ENCODE measurements at places on chromosomes 7 and 10.

- no peaks in the 10 kb centered on the region for H3K27me3 ChIP-seq
- no peaks in the 10 kb centered on the region for H3K36me3 ChIP-seq
- no peaks in the 10 kb centered on the region for H3K4me1 ChIP-seq
- no peak for DNase-seq
- no peak overlapping the region for H3K4me3 ChIP-seq
These were observed 13.0 kb upstream of the KCNK18 start for GRCh38 chr10:117184296-117184695.

- H3K4me1 ChIP-seq = peaks cover 1% of the 10 kb centered on the region
- no peak overlapping the region for H3K27ac ChIP-seq
- no peak for DNase-seq
- H3K36me3 ChIP-seq = no peaks in the 10 kb centered on the region
- peaks cover 3% of the 10 kb centered on the region for H3K27me3 ChIP-seq
- H3K4me3 ChIP-seq = no peak overlapping the region
These were observed 75.7 kb upstream of the NANOS1 start for GRCh38 chr10:118953598-118954393.

DNA sequence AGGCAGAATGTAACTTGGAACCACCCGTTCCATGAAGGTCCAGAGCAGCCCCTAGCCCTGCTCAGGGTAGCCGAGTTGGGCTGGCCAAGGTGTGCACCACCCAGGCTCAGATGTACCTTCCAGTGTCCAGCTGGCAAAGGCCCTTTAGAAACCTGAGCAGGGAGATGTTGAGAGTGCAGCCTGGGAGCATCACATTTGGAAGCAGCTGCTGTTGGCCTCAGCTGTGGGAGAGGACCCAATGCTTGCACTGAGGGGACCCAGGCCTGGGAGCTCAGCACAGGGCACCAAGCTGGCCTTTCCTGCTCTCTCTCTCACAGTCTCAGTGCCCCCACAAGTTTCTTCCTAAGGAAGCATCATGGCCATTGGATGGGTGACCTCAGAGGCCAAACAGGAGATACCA is 33.5 kb downstream of the ANXA8 start:
- no peaks in the 10 kb centered on the region for H3K4me1 ChIP-seq
- H3K36me3 ChIP-seq = no peaks in the 10 kb centered on the region
- peaks cover 6% of the 10 kb centered on the region for H3K27me3 ChIP-seq
- no peak overlapping the region for H3K27ac ChIP-seq
- H3K4me3 ChIP-seq = no peak overlapping the region

GRCh38 chr10:114635797-114636550 is 22.1 kb downstream of the ABLIM1 start:
- H3K27me3 ChIP-seq = no peaks in the 10 kb centered on the region
- no peak overlapping the region for H3K4me3 ChIP-seq
- H3K36me3 ChIP-seq = no peaks in the 10 kb centered on the region
- peaks cover 36% of the 10 kb centered on the region for H3K4me1 ChIP-seq
- no peak overlapping the region for H3K27ac ChIP-seq
- no peak for DNase-seq

DNA sequence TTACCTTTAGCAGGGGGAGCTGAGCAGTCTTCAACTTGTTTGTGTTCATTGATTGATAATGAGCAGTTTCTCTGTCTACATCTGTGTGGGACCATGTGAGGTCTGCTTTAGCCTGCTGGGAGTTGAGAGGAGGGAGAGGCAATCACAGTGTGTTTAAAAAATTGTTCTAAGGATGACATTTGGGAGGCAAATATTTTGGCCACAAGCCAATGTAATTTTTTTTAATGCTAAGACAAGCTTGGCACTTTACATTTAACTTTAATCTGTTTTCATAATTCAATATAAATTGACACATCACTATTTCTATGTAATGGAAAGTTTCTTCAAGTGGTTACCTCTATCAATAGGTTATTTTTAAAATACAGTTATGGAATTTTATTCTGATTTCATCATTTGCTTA is 55.9 kb upstream of the SEMA3A start:
- no peaks in the 10 kb centered on the region for H3K27me3 ChIP-seq
- H3K4me1 ChIP-seq = peaks cover 2% of the 10 kb centered on the region
- H3K36me3 ChIP-seq = no peaks in the 10 kb centered on the region

DNA sequence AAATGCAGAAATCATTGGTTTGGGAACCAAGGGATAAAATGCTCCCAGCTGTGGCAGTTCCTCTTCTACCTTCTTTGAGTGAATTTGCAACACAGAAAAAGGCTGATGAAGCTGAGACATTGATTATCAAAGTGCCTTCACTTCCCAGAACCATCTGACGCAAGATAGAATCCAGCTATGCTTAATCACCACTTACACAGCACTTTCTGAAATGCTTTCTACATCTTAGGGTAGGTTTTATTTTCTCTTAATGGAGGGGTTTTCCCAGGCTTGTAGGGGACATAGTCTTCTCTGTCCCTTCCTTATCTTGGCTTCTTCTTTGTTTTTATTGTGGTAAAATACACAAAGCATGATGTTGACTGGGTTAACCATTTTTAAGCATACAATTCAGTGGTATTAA is 332.6 kb upstream of the ZNF32 start:
- H3K27ac ChIP-seq = no peak overlapping the region
- H3K4me3 ChIP-seq = no peak overlapping the region
- peaks cover 3% of the 10 kb centered on the region for H3K27me3 ChIP-seq
- H3K36me3 ChIP-seq = no peaks in the 10 kb centered on the region
- no peak for DNase-seq

- peaks cover 5% of the 10 kb centered on the region for H3K36me3 ChIP-seq
- no peaks in the 10 kb centered on the region for H3K27me3 ChIP-seq
- no peak overlapping the region for H3K27ac ChIP-seq
- no peak for DNase-seq
These were observed 13.5 kb downstream of the ING3 start for GRCh38 chr7:120964088-120964487.
